ENCODE measurements at places on chromosomes 11 and 22.

DNA sequence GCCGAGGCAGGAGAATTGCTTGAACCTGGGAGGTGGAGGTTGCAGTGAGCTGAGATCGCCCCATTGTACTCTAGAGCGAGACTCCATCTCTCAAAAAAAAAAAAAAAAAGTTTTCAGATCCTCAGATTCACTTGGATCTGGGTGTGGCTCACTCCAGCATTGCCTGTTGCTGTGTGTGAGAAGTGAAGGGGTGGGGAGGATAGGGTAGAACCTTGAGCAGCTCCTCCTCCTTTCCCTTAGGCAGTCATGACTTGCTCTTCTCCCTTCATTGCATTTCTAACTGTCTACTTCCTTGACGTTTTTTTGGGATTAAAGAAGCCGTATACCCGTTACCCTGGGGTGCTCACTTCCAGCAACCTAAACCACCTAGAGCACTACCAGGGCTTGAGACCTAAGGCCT is 63.1 kb upstream of the YWHAH start:
- no peak for DNase-seq

- DNase-seq = no peak
These were observed 27.2 kb downstream of the YDJC start for GRCh38 chr22:21602579-21602978.

GRCh38 chr22:46598737-46599424 is 21.3 kb upstream of the GRAMD4 start:
- DNase-seq = no peak

- DNase-seq = no peak
These were observed 6.4 kb downstream of the ENDOD1 start for GRCh38 chr11:95095858-95096587.

GRCh38 chr22:17228725-17229126 is 9.5 kb upstream of the ADA2 start:
- no peak for DNase-seq

GRCh38 chr11:9172389-9172788 is 81.0 kb upstream of the SCUBE2 start:
- DNase-seq = no peak

DNA sequence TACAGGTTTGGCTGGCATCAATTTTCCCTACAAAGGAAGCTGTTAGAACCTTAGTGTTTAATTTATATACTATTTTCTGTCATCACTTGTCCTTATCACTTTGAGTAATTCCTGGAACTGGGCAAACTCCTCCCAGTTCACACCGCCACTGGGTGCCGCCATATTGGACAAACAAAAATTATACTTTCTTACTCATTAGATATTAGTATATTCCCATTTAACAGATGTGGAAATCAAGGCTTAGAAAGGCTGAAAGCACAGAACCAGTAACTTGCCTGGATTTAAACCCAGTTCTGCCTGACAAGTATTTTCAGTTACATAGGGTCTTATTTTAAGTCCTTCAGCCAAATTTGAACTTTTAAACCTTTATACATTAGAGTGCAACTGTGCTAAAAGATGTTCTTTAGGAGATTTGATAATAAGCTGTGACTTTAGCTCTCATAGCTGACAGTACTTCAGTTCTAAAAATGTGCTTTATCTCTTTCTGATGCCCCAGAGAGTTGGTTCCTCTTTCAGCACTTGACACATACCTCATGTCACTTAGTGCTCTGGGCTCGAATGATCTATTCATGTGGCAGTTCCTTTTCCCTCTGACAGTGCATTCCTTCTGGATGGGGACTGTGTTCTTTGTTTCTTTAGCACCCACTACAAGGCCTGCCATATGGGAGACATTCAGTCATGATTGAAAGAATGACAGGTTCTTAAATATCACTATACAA is 25.4 kb downstream of the COA4 start:
- no peak for DNase-seq

- no peak for DNase-seq
These were observed 14.2 kb downstream of the ZBTB44 start for GRCh38 chr11:130300567-130300966.

GRCh38 chr11:75184757-75185425 is 34.0 kb downstream of the SLCO2B1 start:
- no peak for DNase-seq

DNA sequence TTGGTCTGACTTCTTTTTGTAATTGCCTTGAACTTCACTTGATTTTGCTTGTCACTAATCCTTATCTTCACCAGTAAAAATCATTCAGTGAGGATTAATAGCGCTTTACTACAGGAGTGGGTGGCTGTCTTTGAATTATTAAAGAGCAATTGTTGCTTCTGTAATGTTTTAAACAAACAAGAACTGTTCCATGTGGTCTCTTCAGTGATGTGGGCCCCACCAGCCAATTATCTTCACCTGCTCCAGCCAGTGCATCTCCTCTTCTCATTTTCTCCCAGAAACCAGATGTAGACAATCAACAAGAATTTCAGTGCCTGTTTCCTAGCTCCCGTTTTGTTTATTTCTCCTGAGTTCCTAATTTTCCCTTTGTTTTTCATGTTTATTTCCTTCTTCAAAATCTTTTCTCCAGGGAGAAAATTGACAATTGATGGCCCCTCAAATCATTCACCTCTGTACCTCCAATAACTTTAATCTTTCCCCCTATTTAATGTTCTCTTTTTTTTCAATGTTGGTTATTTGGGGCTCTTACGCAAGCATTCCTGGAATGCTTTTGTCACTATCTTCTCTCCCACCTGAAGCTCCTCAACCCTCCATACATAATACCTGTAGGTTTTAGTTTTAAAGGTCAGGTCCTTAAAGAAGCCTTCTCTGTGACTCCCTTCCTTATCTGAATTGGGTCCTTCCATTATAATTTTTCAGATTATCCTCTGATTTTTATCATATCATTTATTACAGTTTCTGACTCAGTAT is 115.1 kb downstream of the ARFGAP2 start:
- DNase-seq = no peak

DNA sequence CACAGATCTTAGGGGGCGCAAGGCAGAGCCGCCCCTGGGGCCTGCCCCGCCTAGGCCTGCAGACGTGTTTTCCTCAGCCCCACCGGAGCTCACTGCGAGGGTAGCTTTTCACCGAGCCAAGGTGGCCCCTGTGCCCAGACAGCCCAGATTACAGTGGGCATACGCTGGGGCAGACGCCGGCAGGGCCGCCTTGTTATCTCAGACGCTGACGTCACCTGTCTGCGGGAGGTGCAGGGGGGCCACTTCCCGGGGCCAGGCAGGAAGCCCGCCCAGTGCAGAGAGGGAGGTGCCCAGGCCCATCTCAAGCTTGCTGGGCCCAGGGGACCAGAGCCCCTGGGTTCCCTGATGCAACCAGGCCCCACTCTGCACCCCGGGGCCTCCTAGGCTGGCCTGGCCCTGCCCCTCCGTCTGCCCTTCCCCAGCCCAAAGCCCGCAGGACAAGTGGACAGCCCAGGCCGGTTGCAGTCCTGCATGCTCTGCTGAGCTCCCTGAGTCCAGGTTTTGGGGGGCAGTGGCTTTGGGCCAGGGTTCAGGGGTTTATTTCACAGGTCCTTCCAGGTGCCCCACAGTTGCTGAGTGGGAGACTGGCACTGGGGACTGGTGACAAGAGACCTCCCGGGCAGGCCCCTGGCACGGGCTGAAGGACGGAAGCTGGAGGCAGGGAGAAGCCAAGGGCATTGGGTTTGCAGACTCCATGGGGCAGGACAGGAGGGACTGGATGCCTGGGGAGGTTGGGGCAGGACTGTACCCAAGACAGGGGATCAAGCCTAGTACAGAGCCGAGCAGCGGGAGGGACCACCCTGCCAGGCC is 38.6 kb downstream of the IGF2 start:
- no peak for DNase-seq

GRCh38 chr11:2213890-2214526 is 42.4 kb upstream of the TH start:
- no peak for DNase-seq

DNA sequence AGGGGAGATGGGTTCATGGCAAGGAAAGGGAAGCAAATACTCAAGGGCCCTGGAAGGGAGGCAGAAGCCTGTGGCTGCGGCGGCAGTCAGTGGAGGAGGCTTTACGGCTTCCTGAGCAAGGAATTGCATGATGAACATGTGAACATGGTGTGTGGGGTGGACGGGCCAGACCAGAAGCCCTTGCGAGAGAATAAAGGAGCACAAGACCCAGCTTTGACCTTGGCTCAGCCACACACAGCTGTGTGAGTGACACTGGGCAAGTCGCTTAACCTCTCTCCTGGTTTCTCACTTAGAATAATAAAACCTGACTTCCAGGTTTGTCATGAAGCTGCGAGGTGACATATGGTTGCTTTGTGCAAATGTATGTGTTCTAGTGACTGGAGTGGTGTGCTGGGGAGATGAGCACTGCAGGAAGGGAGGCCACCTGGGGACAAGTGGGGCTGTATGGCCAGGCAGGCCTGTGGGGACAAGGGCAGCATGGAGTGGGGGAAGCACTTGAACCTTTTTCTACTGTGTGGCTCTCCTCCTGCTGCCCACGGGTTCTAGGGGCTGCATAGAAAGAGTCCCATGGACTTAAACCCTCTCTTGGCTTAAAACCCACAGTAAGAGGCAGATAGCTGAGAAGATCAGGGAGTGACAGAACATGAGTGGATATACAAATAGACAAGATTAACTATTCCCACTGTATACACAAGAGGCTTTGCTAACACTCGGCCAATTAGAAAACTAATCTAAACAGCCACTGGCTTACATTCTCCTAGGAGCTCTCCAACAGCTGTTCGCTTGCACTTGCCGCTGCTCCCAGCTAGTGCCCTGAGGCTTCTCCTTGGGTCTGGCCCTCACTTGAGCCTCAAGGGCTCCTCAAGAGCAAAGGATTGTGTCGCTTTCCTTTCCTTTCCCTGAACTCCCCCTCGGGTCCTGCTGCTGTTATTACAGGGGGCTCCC is 67.3 kb upstream of the CDON start:
- no peak for DNase-seq

- DNase-seq = no peak
These were observed 191.4 kb downstream of the HIPK3 start for GRCh38 chr11:33448461-33449130.

DNA sequence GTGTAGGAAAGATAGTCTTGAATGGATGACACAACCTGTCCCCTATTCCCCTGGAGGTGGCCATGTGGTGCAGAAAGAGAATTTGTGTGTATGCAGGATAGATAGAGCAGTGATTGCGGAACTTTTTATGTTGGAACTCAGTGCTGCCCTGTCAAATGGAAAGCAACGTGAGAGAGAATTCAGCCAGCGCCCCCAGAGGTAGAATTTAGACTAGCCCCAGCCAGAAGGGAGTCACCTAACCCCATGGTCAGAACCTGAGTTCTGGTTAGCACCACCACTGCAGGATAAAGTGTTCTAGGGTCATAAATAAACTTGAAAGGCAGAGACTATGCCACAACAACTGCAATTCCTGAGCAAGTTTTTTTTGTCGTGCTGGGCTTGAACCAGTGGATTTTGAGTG is 152.9 kb upstream of the GRIA4 start:
- no peak for DNase-seq

DNA sequence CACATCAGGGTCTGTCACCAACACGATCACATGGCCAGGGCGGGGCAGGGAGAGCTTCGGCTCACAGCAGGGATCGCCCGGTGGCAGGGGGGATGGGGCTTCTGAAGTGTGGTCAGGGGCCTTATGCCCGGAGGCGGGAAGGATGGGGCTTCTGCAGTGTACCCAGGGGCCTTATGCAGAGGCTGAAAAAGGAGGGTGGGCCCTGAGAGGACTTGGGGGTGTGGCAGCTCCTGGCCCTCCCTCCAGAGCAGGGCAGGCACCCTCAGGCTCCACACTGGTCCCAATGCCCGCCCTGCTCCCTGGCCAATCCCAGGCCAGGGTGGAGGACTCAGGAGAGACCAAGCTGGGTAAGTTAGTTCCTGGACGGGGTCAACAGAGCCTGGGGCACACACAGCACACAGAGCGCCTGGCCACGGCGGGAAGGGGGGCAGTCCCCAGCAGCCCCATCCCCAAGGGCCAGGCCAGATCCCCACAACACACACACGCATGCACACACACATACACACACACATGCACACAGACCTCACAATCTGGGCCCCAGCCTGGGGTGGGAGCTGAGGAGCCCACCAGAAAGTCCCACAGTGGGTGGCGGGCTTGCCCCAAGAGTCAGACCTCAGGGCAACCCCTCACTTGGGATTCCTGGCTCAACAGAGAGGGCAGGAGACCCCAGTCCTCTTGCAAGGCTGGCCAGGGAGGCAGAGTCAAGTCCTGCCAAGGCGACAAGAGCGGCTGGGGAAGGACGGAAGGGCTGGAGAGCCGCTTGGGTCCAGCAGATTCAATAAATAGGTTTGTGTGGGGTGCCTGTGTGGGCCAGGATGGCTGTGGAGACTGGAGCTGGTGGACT is 1.1 kb upstream of the CEND1 start:
- no peak for DNase-seq

DNA sequence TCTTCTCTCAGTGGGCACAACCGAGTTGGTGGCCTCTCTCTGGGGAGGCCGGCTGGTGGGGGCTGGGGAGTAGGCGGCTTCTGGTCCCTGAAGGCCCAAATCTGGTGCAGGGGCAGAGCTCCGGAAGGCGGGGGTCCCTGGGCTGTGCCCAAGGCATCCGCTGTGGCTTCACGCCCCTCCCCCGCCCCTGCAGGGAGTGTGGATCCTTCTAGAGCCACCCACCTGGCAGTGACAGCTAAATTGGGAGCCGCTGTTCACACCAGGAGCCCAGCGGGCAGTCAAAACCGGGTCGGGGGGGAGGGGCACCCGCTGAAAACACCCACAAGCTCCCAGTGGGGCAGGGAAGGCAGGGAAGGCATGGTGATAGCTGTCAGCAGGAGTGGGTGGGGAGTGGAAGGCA is 4.6 kb upstream of the RTN4R start:
- DNase-seq = no peak

- DNase-seq = no peak
These were observed 36.5 kb downstream of the CTSC start for GRCh38 chr11:88300888-88301487.

- DNase-seq = no peak
These were observed 1291.5 kb downstream of the TBC1D22A start for GRCh38 chr22:48053973-48054372.

DNA sequence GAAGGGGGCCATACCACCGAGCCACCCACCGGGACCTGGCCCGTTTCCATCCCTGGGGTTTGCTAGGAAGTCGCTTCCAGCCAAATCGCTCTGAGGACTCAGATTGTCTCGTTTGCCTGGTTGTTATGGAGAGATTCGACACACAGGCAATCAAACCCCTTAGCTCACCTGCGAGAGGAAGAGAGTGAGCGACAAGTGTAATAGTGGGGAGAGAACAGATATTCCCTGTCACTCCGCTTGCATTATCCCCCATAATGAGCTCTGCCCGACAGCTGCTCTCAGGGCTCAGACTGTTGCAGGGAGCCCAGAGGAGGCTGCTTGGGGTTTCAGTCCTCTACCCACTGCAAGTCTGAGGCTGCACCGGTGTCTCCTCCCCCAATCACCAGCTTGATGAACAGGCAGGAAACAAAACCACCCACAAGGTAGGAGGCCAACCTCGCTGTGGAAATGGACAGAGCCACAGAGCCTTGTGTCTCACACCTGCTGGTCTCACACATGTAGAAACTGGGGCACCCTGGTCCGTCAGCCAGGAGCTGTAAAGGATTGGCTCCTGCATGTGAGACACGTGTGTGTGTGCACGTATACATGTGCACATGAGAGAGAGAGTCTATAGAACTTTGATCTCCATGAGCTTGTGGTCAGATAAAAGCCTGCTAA is 351.1 kb downstream of the BUD13 start:
- DNase-seq = no peak

GRCh38 chr22:42368379-42369249 is 63.6 kb downstream of the NFAM1 start:
- no peak for DNase-seq
